Cardiac septum (tissue), 1 donor: ENCODE measurements at places on chromosomes 6 and 20. TPM values are rescaled to one million over a fixed set of nuclear protein-coding genes. Genes with fewer than 3 reads are reported as not detected.

- DNase-seq: no peak
These were observed 141.2 kb downstream of the CDK19 start for GRCh38 chr6:110674096-110674495.

GRCh38 chr20:57760698-57761412 lies 51.0 kb upstream of the PMEPA1 start:
- peak; percentile 36 for DNase-seq

GRCh38 chr6:30955367-30956042 lies 14.7 kb downstream of the MUCL3 start:
- peak; percentile 87 for DNase-seq

- no peak for DNase-seq
These were observed 163.9 kb downstream of the ANKRD60 start for GRCh38 chr20:58064411-58065010.

DNA sequence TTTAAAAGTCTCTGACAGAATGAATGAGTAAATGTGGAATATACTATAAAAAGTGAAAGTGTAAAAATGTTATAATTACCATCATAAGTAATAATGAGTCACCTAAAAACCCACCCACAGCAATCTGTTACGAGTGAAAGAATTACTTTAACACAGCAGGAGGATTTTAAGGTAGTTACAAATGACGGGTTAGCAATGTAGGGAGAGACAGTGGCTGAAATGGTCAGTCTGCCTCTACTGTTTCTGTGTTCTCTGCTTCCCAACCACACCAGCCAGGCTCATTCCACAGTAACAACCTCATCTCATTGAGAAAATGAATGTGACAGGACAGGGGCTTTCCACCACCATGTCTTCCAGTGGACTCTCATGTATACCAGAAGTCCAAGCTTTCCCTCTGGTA lies 124.4 kb upstream of the KCNK16 start:
- DNase-seq: no peak

Gene BPI
- total RNA-seq: 0.40 TPM

Gene DAAM2
- 10.4 TPM for total RNA-seq

Gene PDYN
- not detected for total RNA-seq

Gene GPR6
- not detected for total RNA-seq

Gene SLC32A1
- total RNA-seq: not detected
